ENCODE measurements at places on chromosomes 5 and 9. TPM values are rescaled to one million over a fixed set of nuclear protein-coding genes. Genes with fewer than 3 reads are reported as not detected.

The SMIM33 gene
- total RNA-seq, result not detected

DNA sequence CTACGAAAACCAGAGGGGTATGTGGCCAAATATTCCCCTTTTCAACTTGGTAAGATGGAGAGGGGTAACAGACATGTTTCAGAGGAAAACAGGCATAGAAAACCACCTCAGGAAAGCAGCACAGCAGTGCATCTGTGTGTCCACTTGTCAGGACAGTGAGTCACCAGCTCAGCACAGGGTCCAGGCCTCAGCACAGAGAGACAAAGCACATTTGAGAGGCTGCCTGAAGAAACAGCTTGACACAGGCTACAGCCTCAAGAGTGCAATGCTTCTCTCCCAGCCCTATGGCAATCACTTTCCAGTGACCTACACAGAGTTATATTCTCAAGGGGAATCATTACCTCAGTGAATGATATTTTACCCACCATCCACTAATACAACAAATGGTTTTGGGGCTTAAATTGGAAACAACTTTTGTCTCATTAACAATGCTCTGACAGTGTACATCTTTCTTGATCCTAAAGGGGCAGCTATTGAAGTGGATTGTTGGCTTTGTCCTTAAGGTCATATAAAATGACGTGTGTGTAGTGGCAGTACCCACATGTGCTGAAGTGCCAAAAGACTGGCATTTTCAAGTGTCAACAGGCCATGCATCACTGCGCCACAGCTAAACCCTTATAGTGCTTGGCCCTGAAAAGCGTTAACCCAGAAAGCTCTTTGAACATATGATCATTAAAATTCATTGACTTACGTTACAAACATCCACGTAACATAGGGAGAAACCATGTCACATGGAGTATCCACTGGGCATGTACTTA, 46.4 kb downstream of the ERMP1 start:
- no peak for DNase-seq

GRCh38 chr5:142571371-142571770, 114.5 kb downstream of the FGF1 start:
- no peak for DNase-seq

The NAIP gene
- 4.3 TPM for total RNA-seq

The FBP2 gene
- total RNA-seq, result not detected

- DNase-seq, result peak; percentile 77
Measured at GRCh38 chr5:55407059-55407684, 99.4 kb downstream of the MTREX start.

The PTGDS gene
- total RNA-seq, result 27.6 TPM

The FRRS1L gene
- total RNA-seq, result 0.18 TPM

DNA sequence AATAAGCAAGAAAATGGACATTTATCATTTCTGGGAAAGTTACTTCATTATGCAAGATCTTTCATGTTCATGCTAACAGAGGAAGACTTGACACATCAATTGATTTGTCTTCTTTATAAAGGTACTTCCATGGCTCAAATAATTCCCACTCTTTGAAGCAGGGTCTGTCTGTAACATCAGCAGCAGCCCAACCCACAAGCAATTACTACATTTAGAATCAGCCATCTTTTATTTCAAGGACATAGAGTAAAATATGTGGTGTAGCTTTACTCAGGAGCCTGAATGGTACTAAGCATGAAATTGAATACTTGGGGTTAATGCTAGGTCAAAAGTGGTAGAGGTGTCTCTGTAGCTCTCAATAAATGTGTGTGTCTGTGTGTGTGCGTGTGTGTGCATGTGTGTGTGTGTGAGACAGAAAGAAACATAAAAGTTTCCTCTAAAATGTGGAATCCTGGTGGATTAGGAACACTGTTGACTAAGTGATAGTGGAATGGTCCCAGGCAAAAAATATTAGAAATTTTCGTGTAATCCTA, 581.1 kb downstream of the CAAP1 start:
- no peak for DNase-seq

- DNase-seq, result no peak
Measured at GRCh38 chr5:32291591-32291990, 21.1 kb downstream of the MTMR12 start.

DNA sequence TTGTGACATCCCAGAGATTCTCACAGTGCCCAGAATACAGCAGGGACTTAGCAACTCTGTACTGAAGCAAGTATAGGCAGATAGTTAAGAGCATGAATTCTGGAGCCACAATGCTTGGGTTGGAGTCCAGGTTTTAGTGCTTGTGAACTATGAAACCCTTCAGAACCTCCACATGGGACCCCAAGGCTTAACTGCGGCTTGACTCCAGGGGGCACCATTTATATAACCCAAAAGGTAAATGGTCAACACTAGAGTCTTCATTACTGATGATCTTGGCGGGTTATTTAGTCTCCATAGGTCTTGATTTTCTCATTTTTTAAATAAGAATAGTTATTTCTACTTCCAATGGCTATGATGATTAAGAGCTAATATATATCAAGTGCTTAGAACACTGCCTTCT, 390.3 kb downstream of the TAF11L14 start:
- DNase-seq, result no peak

DNA sequence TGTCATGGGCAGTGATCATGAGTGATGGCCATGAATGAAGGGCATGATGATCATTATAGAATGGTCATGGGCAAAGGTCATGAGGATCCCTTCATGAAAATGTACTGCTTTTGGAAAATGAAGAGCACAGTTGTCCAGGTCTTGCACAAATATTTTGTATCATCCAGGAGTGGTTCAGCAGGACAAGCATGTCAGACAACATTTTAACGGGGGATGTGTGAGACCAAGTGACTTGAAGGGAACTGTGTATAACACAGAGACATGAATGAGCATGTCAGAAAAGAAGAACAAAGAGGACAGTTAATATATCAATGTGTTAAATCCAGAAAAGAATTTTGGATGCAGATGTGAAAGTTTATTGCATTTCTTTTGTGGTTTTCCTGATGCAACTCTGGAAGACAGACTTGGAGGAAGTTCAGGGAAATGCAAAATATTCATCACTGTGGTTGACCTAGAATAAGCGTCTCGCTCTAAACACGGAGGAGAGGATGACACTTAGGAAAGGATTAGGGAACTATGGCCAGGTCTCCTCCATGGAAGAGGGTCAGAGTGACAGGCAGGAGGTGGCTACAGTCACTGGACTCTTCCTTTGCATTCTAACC, 116.1 kb upstream of the IRX4 start:
- DNase-seq, result no peak

The CFAP90 gene
- not detected for total RNA-seq

DNA sequence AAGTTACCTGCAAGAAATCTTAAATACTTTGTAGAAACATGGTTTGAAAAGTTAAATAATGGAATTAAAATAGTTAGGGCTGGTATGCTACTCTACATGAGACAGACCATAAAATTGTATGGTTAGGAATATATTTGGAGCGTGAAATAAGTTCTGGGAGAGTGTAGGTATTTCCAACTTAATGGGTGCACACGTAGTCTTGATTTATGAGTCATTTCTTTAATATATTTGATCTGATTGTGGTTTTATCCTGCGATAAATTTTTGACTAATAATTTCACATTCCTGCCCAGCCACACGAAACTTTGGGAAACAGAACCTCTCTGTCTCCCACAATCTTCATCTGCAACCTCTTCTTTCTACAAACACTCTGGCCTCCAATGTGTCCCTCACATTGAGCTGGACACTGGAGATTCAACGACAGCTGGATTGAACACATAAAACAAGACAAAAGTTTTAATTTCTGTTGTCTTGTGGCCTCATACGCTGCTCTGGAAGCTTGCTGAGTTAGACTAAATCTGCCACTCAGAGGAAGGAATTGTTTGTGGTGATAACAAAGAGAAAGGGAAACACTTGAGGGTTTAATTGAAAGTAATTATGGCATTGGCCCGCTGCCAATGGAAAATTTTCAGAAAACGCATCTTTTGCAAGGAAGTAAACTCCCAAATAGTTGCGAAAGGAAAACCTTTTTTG, 201.8 kb upstream of the ZNF608 start:
- DNase-seq, result no peak

The UNC5A gene
- not detected for total RNA-seq

The TAS2R1 gene
- not detected for total RNA-seq

GRCh38 chr5:38473008-38473407, 83.4 kb downstream of the LIFR start:
- DNase-seq, result no peak

DNA sequence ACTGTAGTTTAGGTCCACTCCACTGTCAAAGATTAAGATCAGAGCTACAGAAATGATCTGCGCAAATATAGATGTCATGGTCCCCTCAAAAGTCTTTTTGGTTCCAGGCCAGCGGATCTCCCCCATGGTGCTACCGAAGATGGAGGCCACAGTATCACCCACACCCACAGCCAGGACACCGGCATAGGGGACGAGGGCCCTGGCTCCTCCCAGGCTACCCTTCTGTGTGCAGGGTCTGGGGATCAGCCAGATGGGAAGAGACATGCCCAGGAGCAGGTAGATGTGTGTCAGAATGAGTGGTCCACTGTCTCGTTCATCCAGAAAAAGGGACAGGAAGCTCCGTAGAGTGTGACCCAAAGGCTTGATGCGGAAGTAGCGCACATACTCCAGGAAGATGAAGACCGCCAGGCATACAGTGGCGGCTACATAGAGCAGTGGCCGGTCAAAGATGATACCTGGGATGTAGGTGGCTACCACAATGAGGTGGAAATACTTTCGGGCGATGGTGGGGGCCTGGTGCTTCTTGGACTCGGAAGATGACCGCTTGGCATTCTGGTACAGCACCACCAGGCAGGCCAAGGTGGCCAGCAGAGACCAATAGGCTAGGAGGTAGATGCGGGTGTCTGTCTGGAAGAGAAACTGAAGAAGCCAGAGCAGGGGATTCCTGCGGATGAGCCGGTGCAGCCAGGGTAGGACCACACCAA, 1.5 kb downstream of the DOLK start:
- no peak for DNase-seq

DNA sequence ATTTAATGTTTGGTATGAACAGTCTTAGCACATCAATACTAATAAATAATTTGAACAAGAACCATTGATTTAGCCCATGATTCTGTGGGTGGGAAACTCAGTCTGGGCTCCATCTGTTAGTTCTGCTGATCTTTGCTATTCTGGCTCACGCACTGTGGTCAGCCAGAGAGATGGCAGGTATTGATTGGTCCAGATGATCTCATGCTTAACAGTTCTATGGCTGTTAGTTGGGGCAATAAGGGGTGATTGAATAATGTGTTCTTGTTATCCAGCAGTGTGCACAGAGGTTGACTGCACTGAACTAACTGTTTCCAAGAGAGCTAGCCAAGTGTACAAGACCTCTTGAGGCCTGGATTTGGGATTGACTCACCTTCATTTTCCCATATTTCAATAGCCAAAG, 824.3 kb downstream of the SEMA5A start:
- DNase-seq, result no peak

DNA sequence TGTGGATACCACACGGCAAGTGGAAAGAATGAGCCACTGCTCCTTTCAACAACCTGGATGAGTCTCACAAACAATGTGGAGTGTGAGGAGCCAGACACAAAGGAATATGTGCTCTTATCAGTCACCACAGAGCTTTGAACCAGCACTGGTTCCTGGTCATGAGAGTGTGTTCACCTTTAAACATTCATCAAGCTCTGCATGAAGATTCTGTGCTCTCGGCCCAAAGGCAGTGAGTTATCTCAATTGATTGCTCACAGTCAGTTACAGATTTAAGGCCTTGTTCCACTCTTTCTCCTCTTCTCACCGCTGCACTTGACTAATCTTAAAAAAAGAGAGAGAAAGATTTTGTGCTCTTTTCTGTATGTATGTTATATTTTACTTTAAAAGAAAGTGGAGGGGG, 19.4 kb downstream of the LRSAM1 start:
- DNase-seq, result no peak

- DNase-seq, result no peak
Measured at GRCh38 chr5:128116445-128116844, 32.9 kb downstream of the SLC12A2 start.

GRCh38 chr5:115398719-115399118, 102.3 kb upstream of the CCDC112 start:
- DNase-seq, result peak; percentile 92

DNA sequence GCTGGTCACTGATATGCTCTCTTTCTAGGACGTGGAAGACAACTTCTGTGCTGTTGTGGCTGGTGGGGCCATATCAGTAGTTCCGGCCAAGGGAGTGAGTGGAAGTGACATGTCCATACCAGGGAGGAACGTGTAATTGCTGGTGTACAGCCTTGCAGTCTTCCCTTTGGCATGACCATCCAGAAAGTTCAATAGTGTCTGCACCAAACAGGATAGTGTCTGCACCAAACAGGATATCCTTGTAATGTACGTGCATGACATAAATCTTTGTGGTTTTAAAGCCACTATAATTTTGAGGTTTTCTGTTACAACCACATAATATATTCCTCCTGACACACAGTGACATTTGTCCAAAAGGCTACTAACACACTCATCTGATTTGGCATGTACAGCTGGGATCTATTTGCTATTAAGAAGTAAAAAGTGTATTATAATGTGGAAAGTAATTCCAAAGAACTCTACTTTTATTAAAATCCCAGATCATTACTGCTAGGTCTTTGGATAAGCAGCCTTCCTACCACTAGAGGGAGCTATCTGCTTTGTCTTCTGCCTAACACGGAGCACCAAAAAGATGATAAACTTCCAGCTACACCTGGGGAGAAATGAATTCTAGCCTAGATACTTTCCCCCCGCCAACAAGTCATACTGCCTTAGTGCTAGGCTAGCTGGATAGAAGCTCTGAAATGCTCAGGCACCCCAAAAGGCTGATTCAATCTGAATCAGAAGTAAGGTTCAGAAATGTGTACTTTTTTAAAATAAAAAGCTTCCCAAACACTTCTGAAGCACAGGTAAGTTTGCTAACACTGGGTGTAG, 52.7 kb downstream of the RNF145 start:
- DNase-seq, result peak; percentile 88

DNA sequence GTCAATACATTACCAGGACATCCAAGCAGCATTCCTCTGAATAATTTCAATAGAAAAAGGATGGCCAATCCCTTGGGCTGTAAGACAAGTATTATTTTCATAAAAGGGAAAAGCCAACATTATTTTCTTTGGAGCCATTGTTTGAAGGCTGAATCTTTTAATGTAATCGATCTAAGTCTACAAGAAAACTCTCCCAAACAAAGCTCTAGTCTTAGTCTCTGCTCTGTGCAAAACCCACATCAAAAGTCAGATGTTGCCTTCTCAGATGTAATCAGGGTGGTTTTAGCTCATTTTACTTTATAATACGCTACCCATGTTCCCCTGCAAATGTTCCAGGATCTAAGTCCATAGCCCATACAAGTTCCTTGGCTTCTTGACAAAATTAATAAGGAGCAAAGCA, 325.6 kb downstream of the TRPM3 start:
- DNase-seq, result no peak

- no peak for DNase-seq
Measured at GRCh38 chr5:169404223-169404622, 103.3 kb upstream of the SLIT3 start.

Data from fibroblast of the aortic adventitia (primary cell).